ENCODE measurements at places on chromosomes 3 and 15.

- DNase-seq: no peak
Observed at GRCh38 chr3:123394391-123395020, 54.4 kb downstream of the ADCY5 start.

DNA sequence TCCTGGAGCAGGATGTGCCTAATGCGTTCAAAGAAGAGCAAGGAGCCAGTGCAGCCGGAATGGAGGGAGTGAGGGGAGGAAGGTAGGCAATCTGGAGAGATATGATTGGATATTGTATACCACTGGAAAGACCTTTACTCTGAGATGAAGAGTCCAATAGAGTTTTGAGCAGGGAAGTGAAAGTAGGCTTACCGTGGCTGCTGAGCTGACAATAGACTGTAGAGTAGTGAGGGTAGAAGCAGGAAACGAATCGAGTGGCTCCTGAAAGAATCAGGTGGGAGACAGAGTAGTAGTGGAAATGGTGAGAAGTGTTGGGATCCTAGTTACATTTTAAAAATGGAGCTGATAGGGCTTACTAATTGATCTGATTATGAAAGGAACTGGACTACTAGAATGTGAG lies 51.8 kb upstream of the NUDT16 start:
- no peak for DNase-seq

DNA sequence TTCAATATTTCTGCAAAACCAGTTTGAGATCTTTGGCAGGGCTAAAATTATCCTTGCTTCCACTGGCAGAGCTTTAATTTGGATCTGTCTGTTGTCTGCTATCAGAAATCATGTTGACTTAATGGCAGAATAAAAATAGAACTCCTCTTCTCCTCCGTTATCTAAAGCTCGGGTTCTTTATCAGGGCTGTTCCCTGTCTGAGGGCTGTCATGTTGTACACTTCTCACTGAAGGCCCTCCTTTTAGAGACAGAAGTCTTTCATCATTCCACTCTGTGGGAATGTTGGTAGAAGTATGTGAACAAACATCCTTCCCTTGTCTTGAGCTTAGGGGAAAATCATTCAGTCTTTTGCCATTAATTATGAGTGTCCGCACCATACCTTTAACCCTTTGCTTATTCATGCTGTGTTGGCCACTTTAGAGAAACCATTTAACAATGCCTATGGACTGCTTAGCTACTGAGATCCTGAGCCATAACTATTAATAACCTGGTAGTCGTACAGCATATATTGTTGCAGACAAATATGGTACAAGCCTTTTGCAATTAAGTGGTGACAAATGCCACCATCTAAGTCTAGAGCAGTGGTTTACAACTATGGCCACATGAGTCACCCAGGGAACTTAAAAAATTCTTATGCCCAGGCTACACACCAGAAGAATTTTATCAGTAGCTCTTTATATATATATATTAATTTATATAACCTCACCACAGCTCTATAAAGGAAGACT lies 226.0 kb upstream of the TPM1 start:
- no peak for DNase-seq

DNA sequence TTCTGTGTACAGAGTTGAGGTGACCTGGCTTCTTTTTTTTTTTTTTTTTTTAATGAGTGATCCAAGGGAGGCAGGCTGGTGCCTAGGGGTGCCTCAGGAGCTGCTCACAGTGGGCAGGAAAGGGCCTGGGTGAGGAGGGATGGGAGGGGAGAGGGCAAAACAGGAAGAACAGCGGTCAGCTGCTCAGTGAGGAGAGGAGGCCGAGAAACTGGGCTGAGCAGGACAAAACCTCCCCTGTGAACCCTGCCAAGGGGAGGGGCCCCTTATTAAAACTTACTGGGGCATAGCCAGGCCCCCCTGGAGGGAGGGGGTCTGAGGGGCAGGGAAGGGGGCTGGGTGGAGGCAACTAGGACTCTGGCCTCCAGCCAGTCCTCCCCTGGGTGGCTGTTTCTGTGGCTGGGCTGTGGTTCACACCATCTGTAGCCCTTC lies 3.5 kb downstream of the PLEKHO2 start:
- DNase-seq: no peak

DNA sequence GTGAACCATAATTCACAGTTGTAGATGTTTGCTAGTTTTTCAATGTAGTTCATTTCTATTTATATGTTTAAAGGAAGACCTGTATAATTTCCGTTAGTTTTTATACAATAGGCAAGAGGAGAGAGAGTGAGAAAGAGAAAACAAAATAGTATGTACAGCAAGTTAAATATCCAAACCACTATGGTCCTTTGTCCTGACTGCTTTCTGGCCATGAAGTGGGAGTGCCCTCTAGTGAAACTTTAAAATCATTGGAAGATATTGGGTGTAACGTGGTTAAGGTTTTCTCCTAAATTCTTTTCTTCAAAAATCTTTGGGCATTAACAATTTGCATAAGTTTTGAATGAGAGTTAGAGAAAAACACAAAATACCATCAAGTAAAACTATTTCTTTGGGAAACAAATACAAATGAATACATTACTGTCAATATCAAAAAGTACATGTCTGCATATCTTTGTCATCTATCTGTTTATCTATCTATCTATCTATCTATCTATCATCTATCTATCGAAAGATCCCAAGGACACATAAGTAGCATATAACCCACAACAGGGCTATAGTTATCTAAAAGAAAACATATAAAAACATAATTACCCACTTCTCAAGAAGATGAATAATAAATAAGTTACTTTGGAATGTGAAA lies 534.6 kb upstream of the ATP11B start:
- no peak for DNase-seq

DNA sequence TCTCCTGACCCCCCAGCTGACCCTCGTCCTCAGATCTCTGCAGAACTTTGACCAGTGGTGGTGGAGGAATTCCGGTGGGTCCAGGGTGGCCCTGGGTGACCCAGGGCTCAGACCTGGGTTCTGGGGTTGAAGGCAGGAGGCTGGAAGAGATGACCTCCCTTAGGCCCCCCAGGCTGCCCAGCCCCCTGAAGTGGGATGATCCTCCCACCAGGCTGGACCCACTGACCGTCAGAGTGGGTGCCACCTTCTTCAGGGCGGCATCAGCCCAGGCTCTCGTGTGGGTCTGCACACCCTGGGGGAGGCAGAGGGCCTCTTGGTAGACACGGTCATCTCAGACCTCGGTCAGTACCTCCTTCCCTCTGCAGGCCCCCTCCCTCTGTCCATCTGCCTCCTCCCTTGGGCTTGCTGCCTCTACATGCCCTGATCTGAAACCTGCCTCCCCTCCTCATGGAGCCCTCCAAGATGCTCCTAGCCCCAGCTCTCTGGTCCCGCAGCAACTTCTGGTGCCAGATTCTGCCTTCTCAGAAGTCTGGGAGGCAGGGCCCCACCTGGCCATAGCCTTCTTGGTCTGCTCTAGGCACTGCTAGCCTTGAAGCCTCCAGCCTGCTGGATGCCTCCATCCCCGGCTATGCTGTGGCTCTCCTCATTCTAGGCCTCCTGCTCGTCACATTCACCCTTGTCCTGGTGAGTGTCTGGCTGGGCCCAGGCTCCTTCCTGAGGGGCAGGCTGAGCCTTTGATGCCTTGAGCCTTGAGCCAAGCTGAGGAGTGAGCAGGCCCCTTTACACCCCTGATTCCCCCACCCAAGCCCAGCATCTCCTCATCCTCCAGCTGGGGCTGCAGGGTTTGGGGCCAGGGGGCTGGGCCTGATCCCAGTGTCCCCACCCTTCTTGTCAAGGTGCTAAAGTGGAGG lies 49.1 kb upstream of the CSPG4 start:
- no peak for DNase-seq

GRCh38 chr3:157502916-157503595 lies at the start of gene VEPH1:
TSS of gene VEPH1 (minus strand) at chr3:157503416. CDS start at chr3:157495349, 8,067 bp downstream.
- DNase-seq: no peak

GRCh38 chr3:69143612-69144011 lies 21.2 kb upstream of the LMOD3 start:
- DNase-seq: no peak

GRCh38 chr3:155676252-155676981 lies 68.5 kb downstream of the PLCH1 start:
- no peak for DNase-seq

GRCh38 chr3:184806567-184807271 lies 5.2 kb upstream of the VPS8 start:
- no peak for DNase-seq

DNA sequence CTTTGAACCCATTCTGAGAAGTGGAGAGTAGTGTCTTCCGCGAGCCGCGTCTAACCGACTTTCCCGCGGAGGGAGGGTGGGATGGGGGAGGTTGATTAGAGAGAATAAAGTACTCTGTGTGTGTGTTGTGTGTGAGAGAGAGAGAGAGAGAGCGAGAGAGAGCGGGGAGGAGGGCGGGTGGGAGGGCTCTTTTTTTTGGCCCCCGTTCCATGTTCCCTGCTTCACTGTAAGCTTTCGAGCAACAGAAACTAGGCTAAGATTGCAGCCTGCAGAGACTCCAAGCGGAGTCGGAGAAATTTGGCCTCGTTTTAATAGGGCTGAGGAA lies 1.6 kb upstream of the MEIS2 start:
- no peak for DNase-seq

DNA sequence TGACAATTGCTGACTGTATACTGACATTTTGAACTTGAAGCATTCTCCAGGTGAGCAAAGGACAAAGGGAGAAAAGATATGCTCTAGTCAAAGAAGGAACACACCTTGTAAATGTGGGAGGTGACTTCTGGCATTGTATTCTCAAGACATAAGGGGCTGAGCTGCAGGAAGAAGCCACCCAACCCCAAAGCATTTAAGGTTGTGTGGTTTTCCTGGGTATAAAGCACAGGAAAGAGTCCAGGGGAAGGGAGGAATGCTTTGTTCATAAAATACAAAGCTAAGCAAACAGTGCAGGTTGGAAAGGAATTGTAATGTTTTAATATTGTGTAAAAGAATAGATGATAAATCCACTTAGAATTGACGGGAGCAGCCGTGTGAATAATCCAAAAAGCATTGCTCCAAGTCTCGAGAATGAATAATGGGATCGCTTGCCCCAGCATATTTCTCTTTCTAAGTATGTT lies 102.4 kb upstream of the LRIG1 start:
- no peak for DNase-seq

DNA sequence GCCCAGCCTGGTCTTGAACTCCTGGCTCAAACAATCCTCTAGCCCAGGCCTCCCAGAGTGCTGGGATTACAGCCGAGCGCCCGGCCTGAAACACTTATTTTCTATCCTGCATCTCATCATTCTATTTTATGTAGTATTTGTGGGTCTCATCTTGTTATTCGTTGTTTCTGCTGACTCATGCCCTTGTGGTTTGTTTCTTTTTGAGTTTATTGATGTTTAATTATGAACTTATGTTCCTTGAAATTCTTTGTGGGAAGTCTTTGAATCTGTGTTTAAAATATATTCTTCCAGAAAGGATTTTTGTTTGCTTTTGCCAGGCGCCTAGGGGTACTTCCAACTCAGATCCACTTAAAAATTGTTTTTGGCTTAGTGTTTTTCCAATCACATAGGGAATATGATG lies 78.3 kb upstream of the C15orf39 start:
- DNase-seq: no peak

- DNase-seq: no peak
Observed at GRCh38 chr3:196365736-196366135, 27.5 kb upstream of the TM4SF19 start.

- DNase-seq: no peak
Observed at GRCh38 chr3:179265092-179265491, 14.2 kb upstream of the KCNMB3 start.

GRCh38 chr15:87267798-87268197 lies 988.7 kb downstream of the NTRK3 start:
- DNase-seq: no peak

GRCh38 chr3:71542521-71543370 lies 40.8 kb downstream of the FOXP1 start:
- no peak for DNase-seq

GRCh38 chr3:46123646-46124045 lies 84.5 kb downstream of the CCR1 start:
- no peak for DNase-seq

GRCh38 chr15:29696950-29697738 lies 125.1 kb downstream of the TJP1 start:
- DNase-seq: no peak

GRCh38 chr3:197260491-197261163 lies 37.8 kb downstream of the DLG1 start:
- no peak for DNase-seq

GRCh38 chr3:23308986-23309625 lies 106.0 kb downstream of the UBE2E2 start:
- no peak for DNase-seq

DNA sequence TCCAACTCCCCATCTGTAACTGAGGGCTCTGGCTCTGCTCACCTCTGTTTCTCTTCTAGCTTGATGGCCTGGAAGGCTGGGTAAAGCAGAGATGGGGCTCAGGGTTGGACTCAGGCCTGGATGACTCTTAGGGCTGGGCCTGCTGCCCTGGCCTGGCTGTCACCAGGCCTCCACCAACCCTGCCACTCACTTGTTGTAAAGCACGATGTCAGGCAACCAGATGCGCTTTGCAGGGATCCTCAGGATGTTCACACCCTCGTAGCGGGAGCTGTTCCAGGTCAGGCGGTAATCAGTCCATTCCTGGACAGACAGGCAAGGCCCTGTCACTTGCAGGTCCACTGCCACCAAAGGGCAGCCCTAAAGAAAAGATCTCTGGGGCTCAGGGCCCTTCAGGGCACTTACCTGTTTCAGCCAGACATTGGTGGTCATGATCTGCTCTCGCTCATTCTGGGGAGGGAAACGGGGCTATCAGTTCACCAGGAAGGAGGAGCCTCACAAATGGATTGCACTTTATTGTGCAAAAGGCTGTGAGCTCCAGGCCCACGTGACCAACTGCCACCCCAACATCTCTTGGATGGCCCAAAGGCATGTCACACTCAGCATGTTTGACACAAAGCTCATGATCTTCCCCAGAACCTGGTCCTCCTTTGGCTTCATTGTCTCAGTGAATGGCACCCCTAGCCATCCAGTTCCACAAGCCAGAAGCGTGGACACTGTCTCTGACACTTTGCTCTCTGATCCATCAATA lies 9.9 kb downstream of the CHRNB4 start:
- no peak for DNase-seq

DNA sequence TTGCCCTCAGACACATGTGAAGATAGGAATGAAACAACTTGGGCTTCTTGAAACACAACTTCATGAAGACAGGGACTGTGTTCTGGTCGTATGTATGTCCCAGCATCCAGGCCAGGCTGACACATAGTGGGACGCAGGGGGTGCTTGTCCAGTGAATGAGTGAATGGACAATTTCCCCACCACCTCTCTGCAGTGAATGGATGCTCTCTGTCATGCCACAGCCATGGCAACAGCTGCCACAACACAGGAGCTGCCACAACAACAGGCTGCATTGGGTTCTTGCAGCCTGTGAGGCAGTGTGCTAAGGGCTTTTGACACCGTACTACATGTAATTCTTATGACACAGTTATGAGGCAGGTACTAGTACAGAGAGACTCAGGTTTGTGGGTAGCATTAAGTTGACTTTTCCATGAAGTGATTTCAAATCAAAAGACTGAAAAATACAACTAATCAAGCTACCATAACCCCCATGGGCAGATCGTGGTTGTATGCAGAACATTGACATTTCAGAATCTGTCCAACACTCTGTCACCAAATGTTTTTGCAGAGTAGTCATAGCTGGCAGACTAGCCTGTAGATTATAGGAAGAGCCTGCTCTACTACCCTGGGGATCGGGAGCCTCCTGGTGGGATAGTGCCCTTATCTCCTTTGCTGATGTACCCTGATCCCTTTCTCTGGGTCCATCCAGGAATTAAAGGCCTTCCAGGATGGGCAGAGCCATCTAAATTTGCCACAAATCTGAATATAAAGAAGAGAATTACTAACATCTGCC lies 40.8 kb downstream of the CLSTN2 start:
- no peak for DNase-seq

- no peak for DNase-seq
Observed at GRCh38 chr3:186622651-186623310, 9.9 kb downstream of the AHSG start.

GRCh38 chr15:51688863-51689262 lies 7.6 kb downstream of the SCG3 start:
- no peak for DNase-seq

All from activated CD8-positive, alpha-beta memory T cell treated with anti-CD3 and anti-CD28 coated beads, Interleukin-2, amount 50 U/mL, for 4 hours (primary cell).